Cerebellum (tissue), 4 donors: ENCODE measurements at places on chromosomes 12 and 14.

DNA sequence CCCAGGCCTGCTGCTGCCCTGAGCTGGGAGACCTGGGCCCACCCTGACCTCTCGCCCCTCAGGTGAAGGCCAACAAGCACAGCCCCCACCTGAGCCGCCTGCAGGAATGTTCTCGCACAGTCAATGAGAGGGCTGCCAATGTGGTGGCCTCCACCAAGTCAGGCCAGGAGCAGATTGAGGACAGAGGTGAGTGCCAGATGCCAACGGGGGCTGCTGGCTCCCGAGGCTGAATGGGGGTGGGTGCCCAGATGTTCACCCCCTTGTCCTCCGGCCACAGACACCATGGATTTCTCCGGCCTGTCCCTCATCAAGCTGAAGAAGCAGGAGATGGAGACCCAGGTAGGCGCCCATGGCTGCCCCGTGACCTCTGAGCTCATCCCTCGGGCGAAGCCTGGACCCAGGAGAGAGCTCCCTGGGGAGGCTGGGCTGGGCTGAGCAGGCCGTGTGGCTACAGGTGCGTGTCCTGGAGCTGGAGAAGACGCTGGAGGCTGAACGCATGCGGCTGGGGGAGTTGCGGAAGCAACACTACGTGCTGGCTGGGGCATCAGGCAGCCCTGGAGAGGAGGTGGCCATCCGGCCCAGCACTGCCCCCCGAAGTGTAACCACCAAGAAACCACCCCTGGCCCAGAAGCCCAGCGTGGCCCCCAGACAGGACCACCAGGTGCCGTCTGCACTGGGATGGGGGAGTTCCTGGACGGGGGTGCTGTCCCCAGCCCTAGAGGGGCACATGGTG lies 25.8 kb downstream of the HIP1R start:
- no peak for DNase-seq

GRCh38 chr14:96094211-96094610 lies 55.0 kb downstream of the C14orf132 start:
- DNase-seq, result no peak

DNA sequence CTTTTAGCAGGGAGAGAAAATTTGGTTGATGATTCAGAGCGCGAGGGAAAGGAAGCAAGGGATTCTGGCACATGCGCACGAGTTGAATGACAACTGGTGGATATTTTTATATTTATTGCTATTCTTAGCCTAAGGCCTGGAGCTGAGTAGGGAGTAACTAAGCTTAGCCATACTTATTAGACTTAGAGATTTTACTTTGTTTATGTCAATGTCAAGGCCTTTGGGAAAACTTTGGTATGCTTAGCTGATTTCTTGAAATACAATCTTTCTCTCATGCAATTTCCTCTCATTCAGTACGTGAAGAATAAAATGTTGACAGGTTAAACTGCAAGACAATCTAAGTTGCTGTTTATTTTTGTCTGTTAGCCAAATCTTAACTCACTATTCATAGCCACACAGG lies 101.1 kb downstream of the CRADD start:
- peak; percentile 31 for DNase-seq

DNA sequence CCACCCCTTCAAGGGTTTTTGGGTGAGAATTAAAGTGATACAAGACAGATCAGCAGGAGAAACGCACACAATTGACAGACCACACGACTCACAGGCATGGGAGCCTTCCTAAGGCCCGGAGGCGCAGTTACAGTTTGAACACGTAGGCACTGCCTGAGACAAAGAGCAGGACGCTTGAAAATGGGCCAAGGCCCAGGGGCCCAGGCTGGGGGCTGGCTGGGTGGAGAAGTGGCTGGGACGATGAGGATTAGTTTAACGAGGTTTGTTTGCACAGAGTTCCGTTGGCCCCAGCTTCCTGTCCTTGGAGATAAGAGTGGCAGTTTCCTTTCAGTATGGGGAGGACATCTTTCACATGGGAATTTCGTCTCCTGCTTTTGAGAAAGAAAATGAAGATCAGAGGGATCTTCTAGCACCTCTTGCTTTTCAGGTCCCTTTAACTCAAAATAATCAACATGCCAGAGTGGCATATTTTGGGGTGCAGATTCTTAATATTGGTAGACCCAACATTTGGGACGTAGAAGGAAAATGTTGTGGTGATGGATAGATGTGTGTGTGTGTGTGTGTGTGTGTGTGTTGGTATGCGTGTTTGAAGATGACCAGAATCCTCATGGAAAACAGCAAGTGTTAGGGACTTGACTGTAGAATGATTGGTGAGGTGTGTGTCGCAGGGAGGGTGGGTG lies 44.6 kb downstream of the DLK1 start:
- no peak for DNase-seq

- peak; percentile 58 for DNase-seq
These were observed 7.2 kb downstream of the DTD2 start for GRCh38 chr14:31449971-31450610.

DNA sequence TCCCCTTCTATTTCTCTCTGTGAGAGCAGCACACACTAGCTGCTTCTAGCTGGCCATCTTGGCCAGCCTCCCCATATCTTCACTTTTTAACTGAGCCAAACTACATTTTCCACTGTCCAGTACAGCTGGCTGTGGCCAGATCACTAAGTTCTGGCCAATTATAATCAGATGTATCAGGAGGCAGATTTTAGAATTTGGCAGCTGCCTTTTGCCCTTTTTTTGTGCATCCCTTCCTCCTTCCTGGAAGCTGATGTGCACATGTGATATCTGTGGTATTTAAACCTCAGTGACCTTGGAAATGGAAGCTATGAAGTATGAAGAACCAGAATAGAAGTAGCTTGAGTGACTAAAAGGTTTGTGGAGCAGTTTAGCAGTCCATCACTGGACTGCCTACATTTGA lies 49.8 kb upstream of the ANO6 start:
- no peak for DNase-seq

DNA sequence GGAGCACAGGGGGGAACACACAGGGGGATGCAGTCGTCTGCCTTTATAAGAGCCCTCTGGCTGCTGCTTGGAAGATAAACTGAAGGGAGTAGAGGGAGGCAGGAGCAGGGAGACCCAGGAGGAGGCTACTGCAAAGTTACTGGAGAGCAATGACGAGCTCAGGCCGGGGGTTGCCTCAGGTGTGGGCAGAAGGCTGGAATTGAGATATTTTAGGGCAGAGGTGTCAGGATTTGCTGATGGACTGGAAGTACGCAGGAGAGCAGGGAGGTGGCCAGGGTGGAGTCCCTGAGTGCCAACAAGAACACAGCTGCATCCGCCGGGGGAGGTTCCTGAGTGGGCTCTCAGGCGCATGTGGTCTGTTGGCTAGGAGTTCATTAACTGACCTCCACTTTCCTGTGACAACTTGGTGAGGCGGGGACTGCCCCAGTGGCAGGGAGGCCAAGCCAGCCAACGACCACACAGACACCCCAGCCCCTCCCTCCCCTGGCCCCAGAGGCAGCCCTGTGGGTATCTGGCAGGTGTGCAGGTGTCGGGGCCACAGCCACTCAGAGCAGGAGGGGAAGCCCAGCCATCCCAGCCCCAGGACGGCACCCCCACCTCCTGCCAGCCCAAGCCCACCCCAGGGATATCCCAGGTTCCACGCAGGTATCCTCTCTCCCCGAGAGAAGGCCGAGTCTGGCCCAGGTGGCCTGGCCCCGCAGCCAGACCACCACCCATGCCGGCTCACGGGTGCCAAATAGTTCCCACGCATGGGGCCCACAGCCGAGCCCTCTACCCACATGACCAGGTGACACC lies 85.4 kb downstream of the NCOR2 start:
- no peak for DNase-seq

DNA sequence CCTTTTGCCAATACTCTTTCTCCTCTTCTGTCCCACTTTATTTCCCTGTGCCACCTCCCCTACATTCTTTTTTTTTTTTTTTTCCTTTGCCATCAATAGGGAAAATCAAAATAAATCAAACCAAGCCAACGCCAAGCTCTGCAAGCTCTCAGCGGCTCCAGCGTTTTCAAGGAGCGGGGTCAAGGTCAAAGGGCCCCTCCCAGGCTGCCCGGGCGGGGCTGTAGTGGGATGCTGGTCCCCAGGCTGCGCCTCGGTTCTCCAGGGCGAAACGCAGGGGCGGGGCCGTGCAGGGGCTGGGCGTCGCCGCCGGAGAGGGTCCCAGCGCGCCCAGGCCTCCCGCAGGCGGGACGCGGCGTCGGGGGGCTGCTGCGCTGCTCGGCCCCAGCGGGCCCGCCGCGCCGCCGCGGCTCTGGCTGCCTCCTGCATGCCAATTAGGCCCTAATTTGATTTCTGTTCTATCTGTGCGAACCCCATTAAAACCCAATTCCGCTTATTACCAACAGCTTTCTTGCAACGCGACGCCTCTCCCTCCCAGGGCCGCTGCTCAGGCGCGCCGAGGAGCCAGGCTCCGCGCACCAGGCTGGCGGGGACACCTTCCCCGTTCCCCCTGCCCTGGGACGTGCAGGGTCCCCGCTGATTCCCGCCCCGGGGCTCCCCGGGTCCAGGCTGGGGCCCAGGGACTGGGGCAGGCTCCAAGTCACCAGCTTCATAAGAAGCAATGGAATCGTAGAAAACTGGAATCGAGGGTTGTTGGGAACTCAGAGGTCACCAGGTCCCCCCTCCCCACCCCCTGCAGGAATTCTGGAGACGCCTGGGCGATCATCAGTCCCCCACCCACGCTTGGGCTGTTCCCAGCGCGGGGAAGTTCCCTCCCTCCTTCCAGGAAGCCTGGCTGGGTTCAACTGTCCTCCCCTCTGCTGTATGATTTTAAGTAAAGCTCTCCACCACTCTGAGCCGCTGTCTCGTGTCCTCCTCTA lies 50.7 kb upstream of the MAP1LC3B2 start:
- DNase-seq, result no peak

- no peak for DNase-seq
These were observed 70.4 kb downstream of the TMTC2 start for GRCh38 chr12:82757059-82757458.

GRCh38 chr12:6457220-6457945 lies 5.5 kb downstream of the TAPBPL start:
- DNase-seq, result no peak

GRCh38 chr12:32768518-32768917 lies 12.8 kb upstream of the YARS2 start:
- no peak for DNase-seq

DNA sequence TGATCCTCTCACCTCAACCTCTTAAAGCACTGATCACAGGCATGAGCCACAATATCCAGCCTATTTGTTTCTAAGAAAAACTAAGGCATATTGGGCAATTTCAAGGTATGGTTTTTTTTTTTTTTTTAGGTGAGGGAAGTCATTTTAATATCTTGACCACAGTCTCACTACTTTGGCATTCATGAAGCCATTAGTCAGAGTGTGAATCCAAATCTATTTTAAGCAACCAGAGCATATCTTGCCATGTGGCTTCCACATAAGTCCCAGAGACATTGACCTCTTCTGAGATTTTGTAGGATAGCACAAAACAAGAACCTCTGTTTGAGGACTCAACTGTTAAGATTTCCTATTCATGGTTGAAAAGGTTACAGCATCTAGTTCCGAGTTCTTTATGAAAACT lies 130.3 kb upstream of the RBM19 start:
- no peak for DNase-seq

DNA sequence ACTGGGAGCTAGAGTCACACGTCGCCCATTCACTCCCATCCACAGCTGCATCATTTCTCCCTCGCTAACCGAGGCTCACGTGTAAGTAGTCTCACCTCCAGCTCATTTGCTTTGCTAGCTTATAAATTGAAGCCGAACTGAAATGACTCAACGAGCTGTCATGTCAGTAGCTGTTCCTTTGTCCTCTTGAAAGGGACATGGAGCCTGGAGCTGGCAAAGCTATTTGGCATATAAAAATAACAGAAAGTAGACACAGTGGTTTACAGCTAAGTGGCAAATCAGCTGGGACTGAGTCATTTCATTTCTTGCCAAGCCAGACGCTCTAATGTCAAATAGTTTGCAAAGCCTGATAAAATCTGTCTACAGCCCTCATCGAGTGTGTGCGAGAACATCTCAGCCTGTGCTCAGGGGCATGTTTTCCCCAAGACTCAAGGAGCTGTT lies 114.4 kb upstream of the TMEM233 start:
- DNase-seq, result no peak

- no peak for DNase-seq
These were observed 7.2 kb downstream of the EFCAB11 start for GRCh38 chr14:89947344-89947743.

- DNase-seq, result no peak
These were observed 35.9 kb downstream of the FLRT2 start for GRCh38 chr14:85565862-85566296.

- DNase-seq, result no peak
These were observed 462 bp upstream of the ETNK1 start for GRCh38 chr12:22624548-22624869.

DNA sequence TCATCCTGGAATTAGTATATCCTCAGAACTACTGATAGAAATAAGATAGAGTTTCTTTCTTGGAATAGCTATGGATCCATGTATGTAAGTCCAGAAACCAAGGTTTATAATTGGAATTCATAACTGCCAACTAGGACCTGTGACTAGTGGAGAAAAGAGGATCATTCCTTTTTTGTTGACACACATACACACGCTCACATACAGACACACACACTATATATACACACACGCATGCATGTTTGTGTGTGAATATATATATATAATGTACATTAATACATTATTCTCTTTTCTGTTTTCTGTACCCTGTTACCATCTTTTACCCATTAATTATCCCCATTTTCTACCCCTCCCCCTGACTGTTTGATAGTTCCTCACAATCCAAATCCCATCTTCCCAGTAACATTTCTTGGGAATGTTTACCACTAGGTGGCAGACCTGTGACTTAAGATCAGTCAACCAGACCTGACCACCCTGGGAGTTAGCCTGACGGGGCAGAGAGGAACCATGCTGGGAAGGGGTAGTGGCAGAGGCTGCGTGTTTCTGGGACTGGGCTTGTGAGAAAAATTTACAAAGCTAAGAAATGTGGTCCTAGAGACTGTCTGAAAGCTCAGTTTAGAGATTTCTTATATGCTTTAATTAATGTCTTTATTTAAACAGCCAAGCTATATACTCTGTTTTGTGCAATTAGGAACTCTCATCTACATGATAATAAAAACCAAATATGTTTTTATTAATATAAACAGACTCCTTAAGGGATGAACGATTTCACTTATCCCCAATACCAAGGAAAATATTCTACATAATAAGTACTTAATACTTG lies 308.0 kb downstream of the PPFIA2 start:
- peak; percentile 21 for DNase-seq

DNA sequence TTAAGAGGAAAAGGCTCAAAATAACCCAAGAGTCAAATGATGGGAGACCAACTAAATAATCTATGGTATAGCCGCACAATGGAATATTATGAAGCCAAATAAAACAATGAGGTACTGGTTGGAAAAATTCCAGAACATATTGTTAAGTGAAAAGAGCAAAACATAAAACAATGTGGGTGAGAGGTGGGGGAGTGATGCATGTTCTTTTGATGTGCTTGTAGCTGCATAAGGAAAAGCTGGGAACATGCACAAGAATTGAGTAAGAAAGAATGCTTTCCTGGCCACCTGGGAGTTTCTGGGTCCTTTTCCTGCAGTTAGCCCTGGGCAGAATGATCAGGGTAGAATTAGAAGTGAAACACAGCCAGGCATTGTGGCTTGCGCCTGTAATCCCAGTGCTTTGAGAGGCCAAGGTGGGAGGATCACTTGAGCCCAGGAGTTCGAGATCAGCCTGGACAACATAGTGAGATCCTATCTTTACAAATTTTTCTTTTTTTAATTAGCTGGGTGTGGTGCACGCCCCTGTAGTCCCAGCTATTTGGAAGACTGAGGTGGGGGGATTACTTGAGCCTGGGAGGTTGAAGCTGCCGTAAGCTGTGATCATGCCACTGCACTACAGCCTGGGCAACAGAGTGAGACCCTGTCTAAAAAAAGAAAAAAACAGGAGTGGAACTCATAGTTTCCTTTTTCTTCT lies 7.9 kb downstream of the ABCB9 start:
- no peak for DNase-seq

GRCh38 chr14:95520346-95520745 lies 3.9 kb upstream of the SYNE3 start:
- no peak for DNase-seq

- no peak for DNase-seq
These were observed 80.3 kb upstream of the TRAF3 start for GRCh38 chr14:102696856-102697495.
